Testis (tissue), 5 donors: ENCODE measurements at places on chromosomes 16 and 17.

- no peak for DNase-seq
Observed at GRCh38 chr17:7480089-7480384, 606 bp upstream of the ZBTB4 start.

- no peak for DNase-seq
Observed at GRCh38 chr17:68182011-68182306, 65.9 kb upstream of the AMZ2 start.

- DNase-seq = no peak
Observed at GRCh38 chr16:83306961-83307593, 500.7 kb upstream of the HSBP1 start.

DNA sequence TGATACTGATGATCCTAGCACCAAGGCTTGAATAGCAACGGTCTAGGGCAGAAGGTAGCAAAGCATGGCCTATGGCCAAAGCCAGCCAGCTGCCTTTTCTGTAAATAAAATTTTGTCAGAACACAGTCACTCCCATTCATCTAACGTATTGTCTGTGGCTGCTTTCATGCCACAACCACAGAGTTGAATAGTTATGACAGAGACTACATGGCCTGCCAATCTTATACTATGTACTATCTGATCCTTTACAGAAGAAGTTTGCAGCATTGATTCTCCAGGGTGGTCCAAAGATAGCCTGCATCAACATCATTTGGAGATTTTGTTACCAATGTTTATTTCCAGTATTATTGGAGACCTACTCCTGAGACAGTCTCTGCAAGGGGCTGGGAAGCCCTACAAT is 19.9 kb upstream of the MMD start:
- no peak for DNase-seq

GRCh38 chr17:42422412-42422957 is 571 bp downstream of the CAVIN1 start:
- no peak for DNase-seq

DNA sequence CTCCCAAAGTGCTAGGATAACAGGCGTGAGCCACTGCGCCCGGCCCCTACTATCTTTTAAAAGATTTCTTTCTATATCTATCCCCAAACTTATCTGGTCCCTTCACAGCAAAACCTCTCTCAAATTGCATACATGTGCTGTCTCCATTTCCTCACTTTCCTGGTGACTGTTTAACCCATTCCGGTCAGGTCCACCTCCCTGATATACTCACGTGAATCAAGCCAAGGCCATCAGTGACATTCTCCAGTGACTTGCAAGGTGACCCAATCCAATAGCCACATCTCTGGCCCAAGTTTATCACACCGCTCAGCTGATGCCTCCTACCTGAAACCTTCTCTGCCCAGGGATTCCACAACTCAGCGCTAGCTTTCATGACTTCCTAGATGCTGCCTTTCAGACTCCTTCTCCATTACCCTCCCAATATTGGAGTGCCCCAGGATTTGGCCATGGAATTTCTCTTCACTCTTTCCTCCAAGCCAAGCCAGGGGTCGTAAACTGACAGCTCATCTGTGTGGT is 1.4 kb upstream of the CTCF start:
- DNase-seq = no peak

DNA sequence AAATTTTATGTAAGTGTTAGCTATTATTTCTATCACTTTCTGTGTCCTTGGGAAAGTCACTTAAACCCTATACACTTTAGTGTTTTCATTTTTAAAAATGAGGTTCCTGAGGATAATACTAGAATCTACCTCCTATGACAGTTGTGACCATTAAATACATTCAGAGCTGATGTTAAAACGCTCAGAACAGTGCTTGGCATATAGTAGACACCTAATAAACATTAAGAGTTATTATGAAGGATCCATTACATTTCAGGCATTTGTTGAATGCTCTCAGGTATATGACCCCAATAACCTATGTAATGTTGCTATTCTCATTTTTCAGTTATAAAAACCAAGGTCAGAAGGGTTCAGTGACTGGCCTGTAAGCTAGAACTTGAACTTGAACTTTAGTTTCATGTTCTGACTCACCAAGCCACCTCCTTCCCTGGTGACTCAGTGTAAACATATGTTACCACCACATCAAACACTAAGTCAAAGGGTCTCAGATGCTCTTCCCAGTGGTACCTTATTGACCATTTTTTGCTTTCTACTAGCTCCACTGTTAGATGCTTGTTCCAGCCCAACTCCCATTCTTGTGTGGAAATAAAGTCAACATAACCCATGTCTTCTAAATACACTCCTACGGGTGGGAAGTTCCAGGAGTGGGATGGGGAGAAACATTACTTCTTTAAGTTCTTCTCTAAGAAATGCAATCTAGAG is 47.6 kb downstream of the HSD17B2 start:
- DNase-seq = no peak

DNA sequence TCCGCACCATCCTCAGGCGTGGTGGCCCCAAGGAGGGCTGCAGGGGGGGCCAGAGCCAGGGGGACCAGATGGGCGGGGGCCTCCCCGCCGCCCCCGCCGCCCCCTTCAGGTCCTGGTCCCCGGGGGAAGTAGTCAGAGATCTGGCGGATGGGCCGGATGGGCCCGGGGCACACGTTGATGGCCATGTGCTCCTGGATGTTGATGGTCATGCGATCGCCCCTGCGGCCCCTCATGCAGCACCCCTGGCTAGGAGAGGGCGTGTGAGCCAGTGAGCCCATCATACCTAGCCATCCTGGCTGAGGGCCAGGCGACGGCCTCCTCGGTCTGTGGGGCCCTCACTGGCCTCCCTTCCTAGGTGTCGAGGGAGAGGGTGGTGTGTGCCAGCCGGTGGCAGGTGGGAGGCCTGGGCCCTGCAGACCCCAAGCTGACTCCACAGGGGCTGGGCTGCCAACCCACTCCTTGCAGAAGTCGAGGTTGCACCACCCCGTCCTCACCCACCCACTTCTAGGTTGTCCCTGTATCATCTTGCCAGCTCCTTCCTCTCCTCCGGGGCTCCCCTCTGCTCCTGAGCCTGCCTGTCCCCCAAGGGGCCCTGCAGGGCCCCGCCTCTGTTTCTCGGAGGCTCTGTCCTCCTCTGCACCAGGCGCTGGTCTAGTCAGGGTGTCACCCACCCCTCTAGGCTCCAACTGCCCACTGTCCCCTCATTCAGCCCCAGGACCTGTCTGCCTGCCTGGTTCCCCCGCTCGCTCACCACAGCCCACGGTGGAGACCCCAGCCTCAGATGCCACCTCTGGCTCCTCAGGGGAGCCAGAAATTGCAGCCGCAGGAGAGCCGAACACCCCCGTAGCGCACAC is 610 bp downstream of the DOC2A start:
- no peak for DNase-seq

GRCh38 chr16:3047387-3047720 is 993 bp downstream of the MMP25 start:
- DNase-seq = no peak
